Tibial nerve (tissue), 4 donors: ENCODE measurements at places on chromosomes 7 and 10. TPM values are rescaled to one million over a fixed set of nuclear protein-coding genes. Genes with fewer than 3 reads are reported as not detected.
A peak's percentile ranks its signal among the peaks of the same experiment; 100 is the strongest.

DNA sequence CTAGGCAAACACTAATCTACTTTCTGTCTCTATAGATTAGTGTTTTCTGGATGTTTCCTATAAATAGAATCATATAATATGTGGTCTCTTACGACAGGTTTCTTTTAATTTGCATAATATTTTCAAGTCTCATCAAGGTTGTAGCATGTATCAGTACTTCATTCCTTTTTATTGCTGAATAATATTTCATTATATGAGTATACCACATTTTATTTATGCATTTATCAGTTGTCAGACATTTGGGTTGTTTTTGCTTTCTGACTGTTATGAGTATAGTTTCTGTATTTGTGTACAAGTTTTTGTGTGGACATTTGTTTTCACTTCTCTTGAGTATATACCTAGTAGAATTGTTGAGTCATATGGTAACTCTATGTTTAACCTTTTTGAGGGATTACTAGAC is 48.2 kb downstream of the SHOC2 start:
- H3K27ac ChIP-seq, result no peak overlapping the region
- H3K27me3 ChIP-seq, result no peaks in the 10 kb centered on the region
- DNase-seq, result no peak
- H3K4me1 ChIP-seq, result no peaks in the 10 kb centered on the region
- H3K4me3 ChIP-seq, result no peak overlapping the region
- H3K36me3 ChIP-seq, result no peaks in the 10 kb centered on the region

DNA sequence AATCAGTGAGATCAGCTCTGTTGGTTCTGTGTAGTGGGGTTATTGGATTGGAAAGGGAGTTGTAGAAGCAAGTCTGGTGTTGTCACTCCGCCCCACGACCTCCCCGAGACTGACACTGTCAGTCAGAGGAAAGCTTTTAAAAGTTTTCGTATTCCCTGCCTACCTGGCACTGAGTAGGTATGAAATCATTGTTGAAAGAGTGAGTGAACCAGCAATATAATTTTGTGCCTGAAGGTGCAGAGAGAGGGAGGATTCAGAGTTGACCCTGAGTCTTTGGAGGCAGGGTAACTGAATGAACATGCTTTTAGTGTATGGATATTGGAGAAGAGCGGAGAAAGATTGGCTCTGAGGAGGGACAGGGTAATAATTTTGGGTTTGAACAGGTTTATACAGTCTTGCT is 27.3 kb downstream of the CCNY start:
- no peaks in the 10 kb centered on the region for H3K27me3 ChIP-seq
- H3K4me1 ChIP-seq, result no peaks in the 10 kb centered on the region
- H3K27ac ChIP-seq, result no peak overlapping the region
- H3K36me3 ChIP-seq, result peaks cover 6% of the 10 kb centered on the region
- no peak overlapping the region for H3K4me3 ChIP-seq
- no peak for DNase-seq

GRCh38 chr10:100836891-100837290 is 75.9 kb upstream of the SLF2 start:
- H3K36me3 ChIP-seq, result no peaks in the 10 kb centered on the region
- no peak for DNase-seq
- H3K4me3 ChIP-seq, result no peak overlapping the region

GRCh38 chr10:29857843-29858701 is 201.3 kb downstream of the JCAD start:
- H3K27me3 ChIP-seq, result no peaks in the 10 kb centered on the region
- no peak for DNase-seq

DNA sequence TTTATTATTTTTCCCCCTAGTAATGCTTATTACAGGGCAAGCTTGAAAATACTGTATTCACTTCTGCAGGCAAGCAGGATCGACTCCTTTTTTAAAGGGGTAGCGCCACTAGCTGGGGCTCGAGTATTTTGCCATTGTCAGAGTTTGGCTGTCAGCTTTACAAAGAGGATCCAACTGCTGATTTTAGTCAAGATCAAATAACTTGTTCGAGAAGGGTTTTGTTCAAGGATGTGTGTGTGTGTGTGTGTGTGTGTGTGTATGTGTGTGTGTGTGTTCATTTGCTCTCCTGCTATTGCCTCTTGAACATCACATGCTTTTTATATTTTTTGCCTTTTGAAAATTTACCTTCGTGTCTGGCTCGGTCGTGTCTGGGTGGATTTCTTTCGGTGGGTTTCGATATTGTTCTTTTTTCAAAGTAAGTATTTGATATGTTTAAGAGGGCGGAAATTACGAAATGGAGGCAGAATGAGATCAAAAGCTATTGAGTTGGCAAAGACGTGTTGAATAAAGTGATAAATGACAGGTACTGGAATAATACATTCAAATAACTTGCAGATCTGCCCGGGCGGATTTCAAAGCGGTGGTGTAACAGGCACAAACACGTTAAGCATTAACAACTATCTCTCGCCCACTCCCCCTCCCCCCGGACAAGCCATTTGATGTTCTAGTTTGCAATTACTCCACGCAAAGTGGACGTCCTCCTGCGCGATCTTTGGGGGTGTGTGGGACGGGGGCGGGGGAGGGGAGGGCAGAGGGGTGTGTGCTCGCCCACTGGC is 1.1 kb downstream of the ARID5B start:
- H3K27ac ChIP-seq, result peak overlapping the region; percentile 96
- no peaks in the 10 kb centered on the region for H3K36me3 ChIP-seq
- H3K27me3 ChIP-seq, result no peaks in the 10 kb centered on the region
- H3K4me3 ChIP-seq, result peak overlapping the region; percentile 93

GRCh38 chr7:108091461-108091831 is 38.7 kb downstream of the LAMB4 start:
- DNase-seq, result no peak
- no peak overlapping the region for H3K27ac ChIP-seq
- no peaks in the 10 kb centered on the region for H3K36me3 ChIP-seq
- no peaks in the 10 kb centered on the region for H3K27me3 ChIP-seq

- H3K4me3 ChIP-seq, result no peak overlapping the region
- no peaks in the 10 kb centered on the region for H3K27me3 ChIP-seq
Measured at GRCh38 chr7:148729984-148730733, 31.5 kb downstream of the CUL1 start.

DNA sequence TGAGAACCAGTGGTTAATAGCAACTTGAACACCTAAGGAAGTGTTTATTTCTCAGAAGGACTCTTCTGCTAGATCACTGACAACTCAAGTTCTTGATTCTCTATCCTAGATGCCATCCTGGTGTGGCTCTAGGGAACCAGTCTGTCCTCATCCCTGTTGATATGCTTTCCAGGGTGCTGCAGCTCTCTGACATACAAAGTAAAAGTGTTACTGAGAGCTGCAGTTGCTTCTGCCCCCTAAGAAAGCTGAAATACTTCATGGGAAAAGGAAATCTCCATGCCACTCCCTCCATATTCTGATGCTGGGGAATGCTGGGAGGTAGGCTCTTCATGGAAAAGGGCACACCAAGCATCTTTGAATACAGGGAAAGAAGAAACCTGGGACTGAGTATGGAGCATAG is 168.1 kb downstream of the KLF6 start:
- H3K4me1 ChIP-seq, result no peaks in the 10 kb centered on the region
- no peak overlapping the region for H3K4me3 ChIP-seq
- no peaks in the 10 kb centered on the region for H3K36me3 ChIP-seq
- no peaks in the 10 kb centered on the region for H3K27me3 ChIP-seq
- H3K27ac ChIP-seq, result no peak overlapping the region

DNA sequence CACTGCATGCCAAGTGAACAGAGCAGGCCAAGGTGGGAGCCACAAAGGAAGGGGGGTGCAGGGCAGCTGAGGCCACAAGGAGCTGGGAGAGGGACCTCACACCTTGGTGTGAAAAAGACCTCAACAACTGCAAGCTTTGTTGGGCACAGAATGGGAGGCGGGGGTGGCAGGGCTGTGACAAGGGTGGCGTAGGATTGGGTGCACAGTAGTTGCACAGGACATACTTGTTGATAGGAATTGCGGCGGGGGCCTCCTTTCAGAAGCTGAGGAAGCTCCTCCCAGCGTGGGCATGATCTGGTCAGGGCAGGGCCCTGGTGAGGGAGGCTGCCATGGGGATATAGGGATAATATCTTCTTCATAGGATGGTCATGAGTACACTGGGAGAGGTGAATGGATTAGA is 25.8 kb downstream of the POLL start:
- no peak for DNase-seq
- no peak overlapping the region for H3K27ac ChIP-seq
- no peaks in the 10 kb centered on the region for H3K36me3 ChIP-seq
- no peaks in the 10 kb centered on the region for H3K27me3 ChIP-seq
- H3K4me3 ChIP-seq, result no peak overlapping the region

DNA sequence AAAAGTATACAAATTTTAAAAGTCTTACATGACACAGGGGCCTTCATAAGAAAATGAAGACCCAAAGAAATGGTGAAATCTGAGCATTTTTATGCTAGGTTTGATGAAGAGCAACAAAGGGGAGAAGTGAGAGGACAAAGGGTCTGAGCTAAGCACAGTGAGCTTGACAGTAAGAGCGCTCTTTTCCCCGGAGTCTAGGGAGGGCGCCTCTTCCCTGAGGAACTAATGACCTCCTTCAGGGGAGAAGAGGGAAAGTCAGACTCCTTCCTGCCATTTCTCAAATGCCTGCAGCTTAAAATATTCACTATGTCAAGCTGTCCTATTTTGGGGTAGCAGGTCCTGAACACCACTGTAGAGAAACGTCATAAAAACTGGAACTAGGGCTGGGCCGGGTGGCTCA is 18.1 kb upstream of the PAXIP1 start:
- H3K27me3 ChIP-seq, result no peaks in the 10 kb centered on the region
- no peak overlapping the region for H3K4me3 ChIP-seq
- no peaks in the 10 kb centered on the region for H3K36me3 ChIP-seq
- H3K27ac ChIP-seq, result no peak overlapping the region
- no peak for DNase-seq

ANXA8 gene
- 0.30 TPM for total RNA-seq

PLAC9 gene
- 63.3 TPM for total RNA-seq

LBX1 gene
- not detected for total RNA-seq

CYP3A5 gene
- total RNA-seq, result 17.5 TPM

TYW1B gene
- total RNA-seq, result 7.1 TPM

CDHR3 gene
- total RNA-seq, result 6.1 TPM

ZNF736 gene
- 14.1 TPM for total RNA-seq
